Ovary (tissue), 10 donors: ENCODE measurements at places on chromosomes 1 and 21. TPM values are rescaled to one million over a fixed set of nuclear protein-coding genes. Genes with fewer than 3 reads are reported as not detected.

DNA sequence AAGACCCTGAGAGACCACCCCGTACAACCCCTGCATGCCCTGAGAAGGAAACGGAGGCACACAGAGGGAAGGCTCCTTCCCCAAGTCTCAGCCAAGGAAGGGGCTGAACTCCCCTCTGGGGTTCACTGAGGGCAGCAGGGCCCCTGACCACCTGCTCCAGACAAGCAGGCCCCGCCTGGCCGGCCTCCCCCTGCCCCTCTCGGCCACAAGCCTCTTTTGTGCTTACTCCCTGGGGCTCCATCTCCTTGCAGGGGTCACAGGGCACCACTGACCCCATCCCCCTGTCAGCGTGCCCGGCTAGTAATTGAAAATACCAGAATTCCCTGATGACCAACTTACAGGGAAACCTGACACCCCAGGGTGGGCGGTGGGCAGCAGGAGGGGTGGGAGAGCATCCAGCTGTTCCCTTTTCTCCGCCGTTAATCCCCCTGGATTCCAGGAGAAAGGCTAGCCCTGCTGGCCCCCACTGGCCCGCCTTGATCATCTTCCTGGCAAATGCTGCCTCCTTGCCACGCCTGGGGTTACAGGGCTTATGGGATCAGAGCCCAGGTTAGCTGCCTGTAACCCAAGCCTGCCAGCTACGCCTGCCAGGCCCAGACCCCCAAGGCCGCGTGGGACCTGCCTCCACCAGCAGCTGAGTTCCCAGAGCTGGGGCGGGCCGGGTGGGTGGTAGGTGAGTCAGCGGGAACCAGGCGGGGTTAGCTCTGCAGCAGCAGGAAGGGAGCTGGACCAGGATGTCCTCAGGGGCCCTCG, 96.1 kb downstream of the LACTBL1 start:
- peak; percentile 37 for DNase-seq
- H3K27ac ChIP-seq, result peak overlapping the region; percentile 20
- no peaks in the 10 kb centered on the region for H3K36me3 ChIP-seq
- H3K4me1 ChIP-seq, result peaks cover 7% of the 10 kb centered on the region

Gene SLX9
- total RNA-seq, result 19.9 TPM

DNA sequence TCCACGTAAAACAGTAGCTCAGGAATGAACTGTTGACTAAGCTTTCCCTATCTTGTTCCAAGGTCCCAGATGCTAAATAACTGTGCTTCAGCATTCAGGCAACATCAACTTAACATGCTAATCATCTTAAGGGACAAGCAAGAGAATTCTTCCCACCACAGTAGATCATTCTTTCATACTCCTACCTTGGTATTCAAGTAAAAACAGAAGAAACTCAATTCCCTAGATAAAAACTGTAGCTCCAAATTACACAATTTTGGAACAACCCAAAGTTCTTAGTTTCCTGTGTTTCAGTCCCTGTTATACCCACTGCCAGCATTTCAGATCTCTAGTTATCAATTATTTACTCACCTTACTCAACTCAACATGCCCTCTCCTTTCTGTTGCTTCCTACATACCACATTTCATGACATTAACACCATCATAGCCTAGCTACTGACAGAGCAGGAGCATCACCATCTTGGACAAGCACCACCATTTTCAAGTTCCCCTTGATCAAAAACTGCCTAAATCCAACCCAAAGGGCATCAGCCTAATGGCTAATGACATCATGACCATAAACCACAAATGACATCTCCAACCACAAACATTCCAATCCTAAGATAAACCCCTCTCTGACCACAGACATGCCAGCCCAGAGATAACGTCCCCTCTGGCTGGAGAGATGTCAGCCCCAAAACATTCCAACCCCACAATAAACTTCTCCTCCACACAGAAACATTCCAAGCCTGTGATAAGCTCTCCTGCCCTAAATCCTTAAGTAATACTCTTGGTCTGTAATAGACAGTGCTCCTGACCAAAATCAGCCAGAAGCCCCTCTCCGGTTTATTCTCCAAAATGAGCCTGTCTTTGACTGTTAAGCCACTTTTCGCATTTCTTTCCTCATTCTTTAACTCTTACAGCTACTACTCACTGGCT, 191.2 kb downstream of the RERE start:
- peaks cover 16% of the 10 kb centered on the region for H3K4me1 ChIP-seq
- no peak overlapping the region for H3K4me3 ChIP-seq
- H3K36me3 ChIP-seq, result no peaks in the 10 kb centered on the region
- DNase-seq, result no peak

Gene F5
- 0.05 TPM for total RNA-seq

Gene PUM1
- 121 TPM for total RNA-seq
